Panc1 (cell line): ENCODE measurements at places on chromosomes 7 and 10. TPM values are rescaled to one million over a fixed set of nuclear protein-coding genes. Genes with fewer than 3 reads are reported as not detected.

- peaks cover 3% of the 10 kb centered on the region; the same call in 1 of the 2 replicates for H3K27me3 ChIP-seq
- no peaks in the 10 kb centered on the region for H3K36me3 ChIP-seq
- H3K27ac ChIP-seq, result no peak overlapping the region
- DNase-seq, result no peak
- H3K4me3 ChIP-seq, result no peak overlapping the region
Observed at GRCh38 chr7:37452346-37452745, 3.7 kb upstream of the ELMO1 start.

DNA sequence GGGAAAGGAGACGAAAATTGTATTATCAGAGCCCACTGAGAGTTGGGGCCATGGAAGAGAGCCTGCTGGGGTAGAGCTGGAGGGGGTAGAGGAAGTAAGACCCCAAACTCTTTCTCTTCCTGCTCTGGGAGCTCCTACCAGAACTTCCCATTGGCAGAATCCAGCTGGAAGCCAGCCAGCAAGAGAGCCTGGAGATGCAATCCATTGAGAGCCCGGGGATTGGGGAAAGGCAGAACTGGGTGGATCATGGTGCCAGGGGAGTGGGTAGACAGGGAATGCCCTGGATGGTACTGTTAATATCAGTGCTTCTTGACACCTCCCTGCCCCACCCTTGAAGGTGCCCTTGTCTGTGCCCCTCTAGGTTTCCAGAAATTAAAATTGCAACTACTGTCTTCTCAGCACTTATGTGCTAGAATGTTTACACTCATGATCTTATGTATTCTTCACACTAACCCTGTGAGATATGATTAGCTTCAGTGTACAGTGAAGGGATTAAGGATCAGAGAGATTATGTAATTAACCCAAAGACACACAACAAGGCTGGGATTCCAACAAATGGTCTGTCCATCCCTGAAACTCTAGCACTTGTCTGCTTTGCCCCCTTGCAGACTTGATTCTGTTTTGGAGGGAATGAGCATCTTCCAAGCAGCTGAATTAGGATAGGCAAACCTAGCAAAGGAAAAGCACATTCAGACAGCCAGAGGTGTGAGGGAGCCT is 154.1 kb downstream of the C10orf105 start:
- H3K27ac ChIP-seq, result no peak overlapping the region
- no peaks in the 10 kb centered on the region for H3K4me1 ChIP-seq
- H3K36me3 ChIP-seq, result no peaks in the 10 kb centered on the region
- H3K4me3 ChIP-seq, result no peak overlapping the region
- no peak for DNase-seq

ST8SIA6 gene
- 0.82 TPM for total RNA-seq

PBLD gene
- 11.7 TPM for total RNA-seq

DNA sequence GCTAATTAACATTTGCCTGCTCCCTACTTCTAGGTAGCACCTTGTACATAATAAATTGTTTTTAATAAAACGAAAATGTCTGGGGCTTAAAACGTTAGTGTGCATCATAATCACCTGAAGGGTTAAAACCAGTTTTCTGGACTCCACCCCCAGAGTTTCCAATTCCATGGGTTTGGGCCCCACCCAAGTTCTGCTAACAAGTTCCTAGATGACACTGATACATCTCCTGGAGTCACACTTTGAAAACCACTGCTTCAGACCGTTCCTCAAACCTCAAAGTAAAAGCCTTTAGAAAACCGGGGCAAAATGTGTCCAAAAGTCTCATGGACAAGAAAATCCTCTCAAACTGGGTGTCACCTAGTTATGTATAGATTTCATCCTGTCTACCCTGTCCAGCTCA is 9.3 kb downstream of the OSBPL3 start:
- H3K36me3 ChIP-seq, result no peaks in the 10 kb centered on the region
- DNase-seq, result no peak
- H3K4me3 ChIP-seq, result no peak overlapping the region

GRCh38 chr10:21060626-21061025 is 163.5 kb upstream of the NEBL start:
- H3K27ac ChIP-seq, result no peak overlapping the region
- DNase-seq, result no peak
- no peaks in the 10 kb centered on the region; the same call in 1 of the 2 replicates for H3K4me1 ChIP-seq

TMEM178B gene
- total RNA-seq, result 0.39 TPM

DNA sequence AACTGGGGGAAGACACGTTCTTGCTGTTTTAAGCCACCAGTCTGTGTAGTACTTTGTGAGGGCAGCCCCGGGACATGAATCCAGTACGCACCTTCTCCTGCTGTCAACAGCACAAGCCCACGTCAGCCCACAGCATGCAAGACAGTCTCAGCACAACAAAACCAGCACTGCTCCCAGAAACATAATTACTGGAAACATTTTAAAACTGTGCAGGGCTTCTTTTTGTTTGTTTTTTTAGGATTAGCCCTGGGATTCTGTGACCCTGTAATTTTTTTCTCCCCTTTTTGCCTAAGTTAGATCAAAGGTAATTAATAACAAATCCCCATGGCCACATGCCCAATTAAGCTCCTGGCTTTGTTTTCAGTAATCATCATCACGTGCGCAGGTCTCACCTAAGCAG is 87.5 kb downstream of the VOPP1 start:
- no peaks in the 10 kb centered on the region for H3K36me3 ChIP-seq
- H3K4me1 ChIP-seq, result no peaks in the 10 kb centered on the region
